ENCODE measurements at places on chromosomes 6 and 20.

- DNase-seq, result no peak
Observed at GRCh38 chr6:152695372-152696045, 2.2 kb upstream of the MYCT1 start.

DNA sequence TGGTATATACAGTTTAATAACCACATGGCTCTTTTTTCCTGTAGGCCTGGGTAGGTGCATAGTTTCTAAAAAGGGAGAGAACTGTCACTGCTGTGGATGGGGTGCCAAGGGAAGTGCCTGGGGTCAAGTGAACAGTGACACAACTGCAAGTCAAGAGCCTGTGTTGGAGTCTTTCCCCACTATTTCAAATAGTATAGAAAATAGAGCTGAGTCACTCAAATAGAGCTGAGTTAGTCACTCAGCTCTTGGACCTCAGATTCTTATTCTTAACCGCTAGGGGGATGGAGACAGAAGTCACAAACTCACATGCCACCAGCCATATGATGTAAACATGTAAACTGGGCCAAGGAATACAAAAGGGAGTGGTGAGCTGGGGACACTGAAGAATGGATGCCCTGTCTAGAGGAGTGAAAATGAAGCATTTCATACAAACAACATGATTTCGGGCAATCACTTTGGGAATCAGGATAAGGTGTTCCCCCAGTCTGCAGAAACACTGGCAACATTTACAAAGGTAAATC lies 2.1 kb downstream of the NQO2 start:
- DNase-seq, result peak; percentile 56

DNA sequence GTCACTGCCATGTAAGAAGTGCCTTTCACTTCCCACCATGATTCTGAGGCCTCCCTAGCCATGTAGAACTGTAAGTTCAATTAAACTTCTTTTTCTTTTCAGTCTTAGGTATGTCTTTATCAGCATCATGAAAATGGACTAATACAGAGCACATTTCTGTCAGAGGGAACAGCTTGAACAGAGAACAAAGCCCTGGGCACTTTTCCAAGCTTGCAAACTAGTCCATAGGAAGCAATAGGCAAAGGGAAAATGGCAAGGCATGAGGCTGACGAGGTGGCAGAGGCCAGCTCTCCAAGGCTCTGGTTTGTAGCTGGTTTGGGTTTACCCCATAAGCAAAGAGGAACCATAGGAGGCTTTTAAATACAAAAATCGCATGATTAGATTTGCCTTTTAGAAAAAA lies 185.1 kb upstream of the HDDC2 start:
- no peak for DNase-seq

GRCh38 chr6:104682722-104683643 lies 176.7 kb downstream of the HACE1 start:
- DNase-seq, result peak; percentile 30

DNA sequence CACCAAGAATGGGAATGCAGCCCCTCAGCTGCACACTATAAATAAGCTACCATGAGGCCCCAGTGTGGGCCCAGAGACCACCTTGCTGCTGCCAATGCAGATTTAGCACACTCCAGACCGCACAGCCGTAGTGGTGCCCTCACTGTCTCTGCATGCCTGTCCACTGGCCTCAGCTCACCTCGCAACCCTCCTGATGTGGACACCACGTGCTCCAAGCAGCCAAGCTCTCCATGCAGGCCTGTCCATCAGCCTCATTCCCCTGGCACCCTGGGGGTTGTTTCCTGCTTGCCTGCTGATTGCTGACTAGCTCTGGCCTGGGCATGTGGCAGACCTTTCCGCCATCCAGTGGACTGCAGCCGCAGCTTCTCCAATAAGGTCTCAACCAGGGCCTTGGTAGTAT lies 36.2 kb downstream of the ZBTB9 start:
- no peak for DNase-seq

GRCh38 chr20:40966103-40966502 lies 62.5 kb upstream of the TOP1 start:
- no peak for DNase-seq

DNA sequence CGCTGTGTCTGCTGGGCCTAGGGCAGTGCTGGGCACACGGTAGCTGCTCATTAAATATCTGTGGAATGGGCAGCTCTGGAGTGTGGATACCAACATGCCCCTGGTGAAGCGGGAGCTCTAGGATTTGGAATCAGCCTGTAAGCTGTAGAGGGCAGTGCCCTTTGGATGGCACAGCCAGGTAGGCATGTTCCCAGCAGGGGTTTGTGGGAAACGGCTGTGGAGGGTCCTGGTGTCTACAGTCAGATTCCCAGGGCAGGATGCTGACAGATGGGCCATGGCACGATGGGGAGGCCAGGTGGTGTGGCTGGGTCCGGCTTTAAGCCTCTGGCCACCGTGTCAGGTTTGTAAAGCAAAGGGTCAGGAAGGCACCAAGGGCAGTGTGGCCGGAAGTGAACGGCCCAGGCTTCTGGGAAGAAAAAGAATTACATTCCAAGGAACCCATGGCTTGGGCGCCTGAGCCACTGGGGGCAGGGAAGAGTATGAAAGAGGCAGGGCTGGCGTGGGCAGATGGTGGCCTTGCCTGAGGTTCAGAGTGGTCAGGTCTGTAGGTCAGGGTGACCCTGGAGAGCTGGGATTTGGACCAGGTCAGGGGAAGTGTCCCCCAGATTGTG lies 44.8 kb downstream of the UBE2V1 start:
- DNase-seq, result no peak
